ENCODE measurements at places on chromosomes 2 and 18. TPM values are rescaled to one million over a fixed set of nuclear protein-coding genes. Genes with fewer than 3 reads are reported as not detected.

DNA sequence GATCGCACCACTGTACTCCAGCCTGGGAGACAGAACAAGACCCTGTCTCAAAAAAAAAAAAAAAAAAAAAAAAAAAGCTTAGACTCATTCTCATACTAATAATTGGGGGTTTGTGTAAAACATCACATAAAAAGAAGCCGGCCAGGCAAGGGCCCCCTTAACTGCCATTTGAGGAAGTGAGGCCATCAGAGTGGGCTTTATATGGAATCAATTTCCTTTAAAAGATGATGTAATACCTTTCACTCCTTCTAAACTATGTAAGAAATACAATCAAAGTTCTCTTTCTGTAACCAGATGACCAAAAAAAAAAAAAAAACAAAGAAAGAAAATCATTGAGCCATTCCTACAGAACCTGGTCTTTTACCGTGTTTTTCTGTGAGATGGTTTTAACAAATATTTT lies 13.1 kb upstream of the GPR55 start:
- H3K27me3 ChIP-seq, result no peaks in the 10 kb centered on the region
- DNase-seq, result no peak
- no peak overlapping the region for H3K4me3 ChIP-seq
- no peaks in the 10 kb centered on the region for H3K4me1 ChIP-seq
- no peak overlapping the region for H3K27ac ChIP-seq

DNA sequence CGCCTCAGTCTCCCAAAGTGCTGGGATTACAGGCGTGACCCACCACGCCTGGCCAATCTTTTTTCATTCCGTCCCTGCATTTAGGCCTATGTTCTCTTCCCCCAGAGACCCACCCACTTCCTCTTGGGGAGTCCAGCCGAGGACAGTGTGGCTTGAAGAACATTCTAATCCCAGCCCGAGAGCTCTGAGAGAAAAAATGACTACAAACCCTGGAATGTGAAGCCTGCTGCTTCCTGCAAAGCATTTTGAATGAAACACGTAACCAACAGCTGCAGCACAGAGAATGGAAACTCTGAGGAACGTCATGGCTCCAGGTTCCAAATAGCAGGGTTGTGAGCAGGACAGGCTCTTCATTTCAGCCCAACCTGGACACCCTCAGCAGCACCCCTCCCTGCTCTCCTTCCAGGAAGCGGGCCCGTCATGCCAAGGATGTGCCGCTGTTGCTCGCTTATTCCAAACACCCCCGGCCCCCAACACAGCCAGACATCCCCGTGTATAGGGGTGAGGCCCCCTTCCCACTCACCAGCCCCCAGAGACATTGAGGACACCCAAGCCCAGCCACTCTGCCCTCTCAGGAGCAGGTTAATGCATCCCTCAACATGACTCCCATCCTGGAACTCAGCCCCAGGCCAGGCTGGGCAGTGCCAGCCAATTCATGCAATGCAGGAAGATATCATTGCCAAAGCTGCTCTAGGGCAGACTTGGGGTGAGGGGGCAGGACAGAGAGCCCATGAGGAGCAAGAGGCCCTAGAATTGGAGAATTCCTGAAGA lies 139.8 kb downstream of the ZFP36L2 start:
- peak overlapping the region; percentile 94 for H3K27ac ChIP-seq
- peaks cover 62% of the 10 kb centered on the region for H3K4me1 ChIP-seq
- H3K36me3 ChIP-seq, result no peaks in the 10 kb centered on the region
- no peaks in the 10 kb centered on the region for H3K27me3 ChIP-seq
- H3K4me3 ChIP-seq, result peak overlapping the region; percentile 18
- DNase-seq, result peak; percentile 99

DNA sequence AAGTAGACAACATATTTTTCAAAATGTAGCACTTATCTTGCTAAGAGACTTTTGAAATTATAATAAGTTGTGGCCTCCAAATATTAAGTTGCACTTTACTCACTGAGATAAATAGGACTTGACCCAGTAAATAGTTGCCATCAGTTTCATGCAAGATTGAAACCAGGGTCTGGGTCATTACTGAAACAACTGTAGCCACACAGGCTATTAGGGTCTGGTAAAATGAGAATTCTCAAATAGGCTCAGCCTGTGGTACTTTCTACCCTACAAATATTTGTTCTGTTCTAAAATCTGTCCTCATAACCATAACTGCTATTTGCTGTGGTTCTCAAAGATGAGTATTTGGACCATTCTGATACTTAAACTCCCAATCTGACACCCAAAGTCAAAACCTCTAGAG lies 115.4 kb upstream of the STK17B start:
- peaks cover 23% of the 10 kb centered on the region for H3K4me1 ChIP-seq
- no peak overlapping the region for H3K4me3 ChIP-seq
- H3K27ac ChIP-seq, result no peak overlapping the region

- no peak overlapping the region for H3K27ac ChIP-seq
- H3K36me3 ChIP-seq, result no peaks in the 10 kb centered on the region
- H3K4me3 ChIP-seq, result no peak overlapping the region
- peak; percentile 16 for DNase-seq
- no peaks in the 10 kb centered on the region for H3K4me1 ChIP-seq
Measured at GRCh38 chr2:155223781-155224406, 525.4 kb downstream of the KCNJ3 start.

- no peaks in the 10 kb centered on the region for H3K27me3 ChIP-seq
- H3K27ac ChIP-seq, result no peak overlapping the region
- H3K36me3 ChIP-seq, result peaks cover 12% of the 10 kb centered on the region
- peaks cover 1% of the 10 kb centered on the region for H3K4me1 ChIP-seq
- H3K4me3 ChIP-seq, result no peak overlapping the region
- no peak for DNase-seq
Measured at GRCh38 chr2:241569831-241570281, 11.3 kb downstream of the BOK start.

DNA sequence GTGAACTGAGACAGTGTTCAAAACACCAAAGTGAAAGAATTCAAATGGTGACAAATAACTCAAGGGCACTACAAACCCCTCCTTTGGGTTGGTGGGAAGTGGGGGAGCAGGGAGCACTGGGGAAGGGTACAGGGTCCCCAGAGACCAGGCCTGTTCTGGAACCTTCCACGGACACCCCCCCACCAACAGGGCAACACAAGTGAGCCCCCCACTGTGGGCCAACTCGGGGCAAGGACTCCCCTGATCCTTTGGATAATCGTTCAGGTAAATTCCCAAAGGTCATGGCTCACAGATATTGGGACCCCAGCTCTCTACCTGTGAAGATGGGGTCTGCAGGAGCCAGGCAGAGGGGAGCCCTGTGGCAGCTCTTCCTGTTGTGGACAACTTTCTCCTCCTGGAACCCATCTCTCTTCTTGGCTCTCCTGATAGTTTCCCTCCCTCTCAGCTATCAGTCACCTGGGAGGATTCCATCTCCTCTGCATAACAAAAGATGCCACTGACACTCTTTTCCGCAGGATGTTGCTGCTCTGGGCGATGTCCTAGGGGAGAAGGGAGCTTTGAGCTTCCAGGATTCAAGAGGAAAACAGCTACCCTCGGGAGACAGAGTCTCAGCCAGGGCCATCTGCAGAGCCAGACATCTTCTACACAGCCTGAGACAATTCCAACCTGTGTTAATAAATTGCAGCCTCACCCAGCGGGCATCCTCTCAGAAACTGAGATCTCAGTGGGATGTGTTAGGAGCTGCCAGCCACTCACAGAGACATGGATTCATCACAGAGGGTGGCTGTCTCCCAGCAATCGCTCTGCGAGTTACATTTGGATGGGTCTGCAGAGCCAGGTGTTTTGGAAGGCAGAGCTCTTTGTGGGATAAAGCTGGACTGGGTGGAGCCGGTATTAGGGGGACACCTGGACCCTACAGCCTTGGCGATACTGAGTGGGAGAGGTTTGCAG lies 35.4 kb downstream of the MBP start:
- H3K27me3 ChIP-seq, result no peaks in the 10 kb centered on the region
- peaks cover 26% of the 10 kb centered on the region for H3K4me1 ChIP-seq
- DNase-seq, result no peak
- H3K27ac ChIP-seq, result no peak overlapping the region
- H3K36me3 ChIP-seq, result no peaks in the 10 kb centered on the region

GRCh38 chr2:216695401-216695821 lies at the start of gene IGFBP5:
TSS of gene IGFBP5 (minus strand) at chr2:216695549. CDS start at chr2:216694775, 774 bp downstream.
- H3K4me1 ChIP-seq, result peaks cover 20% of the 10 kb centered on the region
- no peaks in the 10 kb centered on the region for H3K36me3 ChIP-seq
- peak; percentile 77 for DNase-seq
- H3K27me3 ChIP-seq, result no peaks in the 10 kb centered on the region

The CTAGE1 gene
- total RNA-seq, result 0.11 TPM

The TUBA3E gene
- total RNA-seq, result not detected

The AMER3 gene
- total RNA-seq, result not detected

The TMEFF2 gene
- not detected for total RNA-seq

The CNGA3 gene
- 0.51 TPM for total RNA-seq

The MYO7B gene
- under 0.01 TPM for total RNA-seq

All from GM23248 (cell line).